HT-29 (cell line): ENCODE measurements at places on chromosomes 7 and 10. TPM values are rescaled to one million over a fixed set of nuclear protein-coding genes. Genes with fewer than 3 reads are reported as not detected.
A peak's percentile ranks its signal among the peaks of the same experiment; 100 is the strongest.

- DNase-seq = no peak
Measured at GRCh38 chr7:13067036-13067435, 379.6 kb downstream of the ARL4A start.

- DNase-seq = peak; percentile 63
Measured at GRCh38 chr10:97676770-97677581, 10.1 kb downstream of the AVPI1 start.

- no peak for DNase-seq
Measured at GRCh38 chr10:97747573-97747972, 10.6 kb downstream of the ZFYVE27 start.

- DNase-seq = no peak
Measured at GRCh38 chr7:47572939-47573757, 8.8 kb downstream of the TNS3 start.

- no peak for DNase-seq
Measured at GRCh38 chr10:76738991-76739390, 898.6 kb downstream of the KCNMA1 start.

- DNase-seq = no peak
Measured at GRCh38 chr10:20877554-20877953, 19.6 kb downstream of the NEBL start.

DNA sequence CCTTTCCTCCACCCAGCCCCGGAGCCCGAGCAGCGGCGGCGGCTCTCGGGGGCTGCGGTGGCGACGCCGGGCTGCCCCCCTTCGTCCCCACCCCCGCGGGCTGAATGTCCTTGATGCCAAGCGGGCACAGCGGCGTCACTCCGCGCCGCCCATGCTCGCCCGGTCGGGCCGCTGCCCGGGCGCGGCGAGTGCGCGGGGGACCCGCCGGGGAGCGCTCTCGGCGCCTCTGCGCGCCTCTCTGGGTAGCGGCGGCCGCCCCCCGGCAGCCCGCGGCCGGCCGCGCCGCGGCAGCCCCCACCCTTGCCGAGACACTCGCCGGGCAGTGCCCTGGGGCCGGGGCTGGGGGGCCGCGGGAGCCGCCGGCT lies 433 bp upstream of the PLXNA4 start:
- DNase-seq = no peak

DNA sequence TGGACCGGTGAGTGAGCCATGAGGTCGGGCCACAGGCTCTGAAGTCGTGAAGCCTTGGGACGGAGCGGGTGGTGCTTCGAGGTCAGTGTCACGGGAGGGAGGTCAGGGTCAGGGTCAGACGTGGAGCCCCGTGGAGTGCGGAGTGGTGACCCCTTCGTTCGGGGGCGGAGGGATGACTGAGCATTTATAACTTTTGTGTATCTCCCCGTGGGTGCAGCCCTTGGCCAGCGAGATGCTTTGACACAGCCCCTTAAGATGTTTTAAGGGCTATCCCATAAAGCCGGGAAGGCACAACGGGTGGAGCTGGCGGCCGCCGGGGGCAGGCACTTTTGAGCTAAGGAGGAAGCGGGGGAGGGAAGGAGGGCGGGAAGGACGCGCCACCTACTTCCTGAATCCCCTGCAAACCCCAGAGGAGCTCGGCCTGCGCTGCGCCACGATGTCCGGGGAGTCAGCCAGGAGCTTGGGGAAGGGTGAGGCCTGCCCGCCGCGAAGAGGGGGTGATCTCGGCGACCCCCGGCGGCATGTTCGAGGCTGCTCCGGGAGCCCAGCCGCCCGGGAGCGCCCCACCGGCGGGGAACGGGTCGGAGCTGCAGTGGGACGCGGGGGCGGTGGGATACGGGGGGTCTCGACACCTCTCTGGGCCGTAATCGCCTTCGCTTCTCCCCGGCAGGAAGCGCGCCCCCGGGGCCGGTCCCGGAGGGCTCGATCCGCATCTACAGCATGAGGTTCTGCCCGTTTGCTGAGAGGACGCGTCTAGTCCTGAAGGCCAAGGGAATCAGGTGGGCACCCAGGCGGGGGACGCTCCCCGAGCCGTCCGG lies at the start of gene GSTO1:
Gene GSTO1 (plus strand): TSS at position 400 of the 818 bp plus-strand sequence. CDS start 37 bp downstream, at position 437.
- peak; percentile 65 for DNase-seq

DNA sequence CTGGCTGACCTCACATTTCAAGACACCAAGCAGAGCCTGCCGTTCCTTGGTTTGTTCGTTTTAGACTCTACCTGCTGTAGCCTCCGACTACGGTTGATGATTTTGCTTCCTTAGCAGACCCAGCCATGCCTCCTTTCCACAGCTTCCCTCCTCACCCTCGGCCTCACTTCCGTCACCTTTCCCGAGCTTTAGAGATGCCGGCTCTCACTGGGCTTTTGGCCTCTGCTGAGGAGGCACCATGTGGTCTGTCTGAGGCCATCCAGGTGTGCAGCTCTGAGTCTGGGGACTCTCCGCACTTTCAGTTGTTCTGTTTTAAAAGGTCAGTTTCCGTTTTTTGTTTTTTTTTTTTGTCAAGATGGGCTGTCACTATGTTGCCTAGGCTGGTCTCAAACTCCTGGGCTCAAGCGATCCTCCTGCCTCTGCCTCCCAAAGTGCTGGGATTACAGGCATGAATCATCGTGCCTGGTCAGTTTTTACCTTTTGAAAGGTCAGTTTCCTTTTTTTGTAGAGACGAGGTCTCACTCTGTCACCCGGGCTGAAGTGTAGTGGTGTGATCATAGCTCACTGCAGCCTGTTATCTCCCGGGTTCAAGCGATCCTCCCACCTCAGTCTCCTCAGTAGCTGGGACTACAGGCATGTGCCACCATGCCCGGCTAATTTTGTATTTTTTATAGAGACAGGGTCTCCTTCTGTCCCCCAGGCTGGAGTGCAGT lies 11.7 kb downstream of the ORAI2 start:
- DNase-seq = no peak

DNA sequence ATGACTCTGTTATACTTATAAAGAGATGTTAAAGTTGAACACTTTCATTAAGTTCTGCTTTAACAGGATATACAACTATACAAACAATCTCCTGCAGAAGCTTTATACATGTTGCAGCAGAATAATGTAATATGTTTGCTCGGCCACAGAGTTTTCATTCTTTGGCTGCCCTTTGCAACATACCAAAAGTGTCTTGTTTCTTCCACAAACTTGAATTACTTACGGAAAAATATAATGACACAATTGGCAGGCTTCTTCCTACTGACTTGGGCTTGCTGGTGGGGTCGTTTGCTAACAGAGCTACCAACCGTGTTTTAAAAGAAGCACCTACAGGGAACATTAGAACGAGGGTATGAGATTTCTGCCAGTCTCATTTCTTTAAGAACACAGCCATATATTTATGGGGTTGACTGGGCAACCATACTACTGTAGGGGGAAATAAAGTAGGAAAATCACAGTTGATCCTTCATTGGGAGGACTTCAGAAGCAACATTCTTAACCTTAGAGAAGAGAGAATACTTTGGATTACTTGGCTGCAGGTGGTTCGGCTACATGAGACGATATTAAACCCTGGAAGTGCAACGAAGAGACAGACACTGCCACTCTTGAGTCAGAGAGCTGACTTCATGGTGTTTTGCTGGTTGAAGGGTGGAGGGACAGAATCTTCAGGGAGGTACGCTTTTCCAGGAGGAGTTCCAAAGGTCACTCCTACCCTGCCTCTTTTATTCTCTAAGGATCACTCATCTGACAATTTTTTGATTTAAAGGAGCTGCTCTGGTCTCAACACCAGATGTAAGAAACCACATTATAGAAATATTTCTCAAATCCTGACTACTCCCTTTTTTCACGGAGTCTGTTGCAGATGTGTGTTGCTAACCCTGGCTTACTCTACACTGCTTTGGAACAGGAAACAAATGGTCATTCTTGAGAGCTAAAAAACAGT lies 123.9 kb downstream of the SEMA3C start:
- DNase-seq = no peak

- DNase-seq = no peak
Measured at GRCh38 chr7:74514131-74514591, 60.5 kb downstream of the GTF2IRD1 start.

DNA sequence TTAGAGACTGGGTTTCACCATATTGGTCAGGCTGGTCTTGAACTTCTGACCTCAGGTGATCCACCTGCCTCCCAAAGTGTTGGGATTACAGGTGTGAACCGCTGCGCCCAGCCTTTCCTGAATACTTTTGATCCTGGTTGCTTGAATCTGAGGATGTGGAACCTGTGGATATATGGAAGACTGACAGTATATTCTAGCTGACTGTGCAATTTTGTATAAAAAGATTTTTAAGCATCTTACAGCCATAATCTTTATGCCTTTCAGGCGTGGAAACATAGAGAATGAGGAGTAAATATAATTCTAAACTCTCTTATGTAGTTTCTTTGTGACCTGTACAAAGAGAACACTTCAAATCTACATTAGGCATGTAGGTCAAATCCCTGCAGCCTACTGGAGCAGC lies 16.2 kb downstream of the TSPAN14 start:
- no peak for DNase-seq

Gene CUZD1
- not detected in 2 replicates for total RNA-seq

Gene NKX6-2
- not detected in 2 replicates for total RNA-seq

DNA sequence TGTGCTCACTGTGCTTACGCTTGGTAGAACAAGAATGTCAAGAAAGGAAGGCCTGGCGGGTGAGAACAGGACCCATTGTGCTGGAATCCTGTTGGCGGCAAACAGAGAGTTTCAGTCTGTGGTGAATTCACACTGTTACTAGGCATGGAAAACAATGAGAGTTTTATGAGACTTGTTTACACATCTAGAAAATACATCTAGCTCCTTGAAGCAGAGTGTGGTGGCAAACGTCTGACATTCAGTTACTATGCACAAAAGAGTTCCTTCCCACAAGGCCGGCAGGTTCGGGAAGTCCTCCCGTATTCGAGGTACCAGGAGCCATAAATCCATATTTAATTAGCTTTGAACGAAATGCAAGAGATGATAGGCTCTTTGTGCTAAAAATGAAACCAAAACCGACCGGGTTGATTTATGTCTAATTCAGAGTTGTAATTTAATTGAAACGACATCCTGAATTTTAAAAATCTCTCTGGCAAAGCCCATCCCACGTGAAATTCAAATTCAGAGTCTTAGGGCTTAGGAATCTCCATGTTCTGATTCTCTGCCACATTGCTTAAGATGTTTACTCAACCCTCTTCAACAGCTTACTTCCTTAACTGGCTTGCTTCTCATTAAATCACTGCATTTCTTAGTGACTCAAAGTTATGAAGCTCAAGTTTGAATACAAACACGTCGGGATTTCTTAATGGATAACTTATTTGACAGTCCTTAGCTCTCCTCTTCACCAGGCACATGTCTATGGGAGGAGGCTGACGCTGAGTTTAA lies 299.9 kb upstream of the PITRM1 start:
- DNase-seq = peak; percentile 85

Gene ZMIZ1
- 21.0 and 27.5 TPM in 2 replicates for total RNA-seq

DNA sequence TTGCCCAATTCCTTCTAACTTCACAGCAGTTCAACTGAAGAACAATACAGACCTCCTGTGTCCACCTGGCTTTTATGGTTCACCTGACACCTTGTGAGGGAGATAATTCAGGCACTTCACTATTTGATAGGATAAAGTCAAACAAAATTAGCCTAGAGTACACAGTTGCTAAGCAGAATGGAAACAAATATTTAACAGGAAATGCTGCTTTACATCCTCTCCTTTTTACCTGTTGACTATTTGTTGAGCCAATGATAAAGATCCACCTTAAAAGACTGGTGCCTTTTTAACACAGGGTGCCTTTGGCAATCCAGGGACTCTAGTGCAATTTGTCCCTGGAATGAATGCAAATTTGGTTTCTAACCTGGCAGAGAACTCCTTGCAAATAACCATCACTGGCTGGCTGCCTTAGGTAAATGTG lies 39.8 kb downstream of the ITPRID1 start:
- DNase-seq = peak; percentile 72
